ENCODE measurements at places on chromosomes 6 and 20. TPM values are rescaled to one million over a fixed set of nuclear protein-coding genes. Genes with fewer than 3 reads are reported as not detected.

DNA sequence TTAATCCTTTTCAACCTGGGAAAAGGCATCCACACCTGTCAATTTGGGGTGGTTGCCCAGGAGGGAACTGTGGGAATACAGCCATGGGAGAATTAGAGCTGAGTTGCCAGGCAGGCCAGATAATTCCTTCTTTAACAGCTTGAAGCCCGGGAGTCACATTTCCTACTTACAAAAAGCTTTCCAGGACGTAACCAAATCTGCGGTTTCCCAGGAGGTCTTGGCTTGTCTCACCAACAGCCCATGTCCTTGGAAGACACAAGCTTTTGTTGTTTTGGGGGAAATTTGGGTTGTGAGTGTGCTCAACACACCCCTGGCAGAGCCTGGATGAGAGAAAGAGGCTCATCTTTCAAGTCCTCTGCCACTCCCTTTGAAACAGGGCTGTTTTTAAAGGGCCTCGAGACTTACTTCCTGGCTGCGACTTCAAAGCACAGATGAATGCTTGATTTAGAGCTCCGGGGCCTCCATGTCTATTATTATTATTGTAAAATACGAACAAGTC is 465.9 kb upstream of the BTBD3 start:
- DNase-seq: peak; percentile 22

- DNase-seq: no peak
Measured at GRCh38 chr6:12175626-12176025, 114.5 kb upstream of the EDN1 start.

GPLD1 gene
- 2.4 TPM for polyA plus RNA-seq

DNA sequence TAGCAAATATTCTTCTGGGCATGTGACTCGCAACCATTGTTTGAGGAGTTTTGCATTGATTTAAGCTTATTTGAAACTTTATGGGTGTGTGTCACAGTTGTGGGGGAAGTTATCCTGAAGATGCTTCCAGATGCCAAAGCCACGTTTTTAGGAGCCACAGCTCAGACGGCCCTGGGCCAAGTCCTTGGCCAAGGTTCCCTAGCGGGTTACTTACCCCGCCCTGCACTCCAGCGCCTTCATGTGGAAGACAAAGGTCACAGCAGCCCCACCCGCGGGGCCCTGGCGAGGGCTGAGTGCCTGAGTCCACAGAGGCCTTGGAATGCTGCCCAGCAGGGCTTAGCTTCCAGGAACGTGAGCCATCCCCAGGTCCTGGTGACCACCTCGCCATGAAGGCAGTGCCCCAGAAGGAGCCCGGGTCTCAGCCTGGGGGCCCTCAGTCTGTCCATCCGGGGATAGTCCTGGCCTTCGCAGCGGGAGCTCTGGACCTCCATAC is 308.3 kb downstream of the CDH4 start:
- DNase-seq: no peak

- no peak for DNase-seq
Measured at GRCh38 chr20:57666834-57667157, 43.0 kb downstream of the PMEPA1 start.

OVOL2 gene
- not detected for polyA plus RNA-seq

- no peak for DNase-seq
Measured at GRCh38 chr6:41693281-41694240, 41.8 kb downstream of the TFEB start.

DNA sequence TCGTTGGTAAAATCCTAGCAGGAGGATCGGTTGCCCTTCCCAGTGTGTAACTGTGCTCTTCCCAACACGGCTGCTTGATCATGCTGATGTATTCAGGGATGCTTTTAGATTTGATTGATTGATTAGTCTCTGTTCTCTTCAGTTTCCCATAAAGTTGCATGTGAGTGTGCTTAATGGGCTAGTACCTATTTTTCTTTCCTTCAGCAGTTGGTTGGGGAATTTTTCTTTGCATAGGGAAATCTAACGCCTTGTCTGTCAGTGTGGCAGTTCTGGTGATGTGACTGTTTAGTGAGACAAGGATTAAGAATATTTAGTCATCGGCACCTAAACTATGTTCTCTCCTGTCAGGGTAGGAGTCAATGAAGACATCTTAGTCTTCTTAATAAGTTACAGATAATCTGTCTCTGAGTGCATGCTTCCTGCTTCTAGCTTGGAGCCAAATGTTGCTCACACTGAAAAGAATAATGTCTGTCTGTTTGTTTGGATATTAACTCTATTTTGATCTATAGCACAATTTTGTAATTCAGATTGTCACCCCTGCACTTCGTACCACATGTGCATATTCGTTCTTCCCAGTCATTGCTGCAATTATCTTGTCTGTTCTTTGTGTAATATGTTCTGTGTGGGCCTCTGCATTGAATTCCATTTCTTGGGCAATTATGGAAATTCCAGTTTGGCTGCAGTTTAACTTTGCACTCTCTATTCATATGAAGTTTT is 169.9 kb downstream of the EDN1 start:
- no peak for DNase-seq

NHSL1 gene
- polyA plus RNA-seq: 19.2 TPM

GRCh38 chr6:142218446-142218845 is 71.4 kb downstream of the VTA1 start:
- no peak for DNase-seq

DNA sequence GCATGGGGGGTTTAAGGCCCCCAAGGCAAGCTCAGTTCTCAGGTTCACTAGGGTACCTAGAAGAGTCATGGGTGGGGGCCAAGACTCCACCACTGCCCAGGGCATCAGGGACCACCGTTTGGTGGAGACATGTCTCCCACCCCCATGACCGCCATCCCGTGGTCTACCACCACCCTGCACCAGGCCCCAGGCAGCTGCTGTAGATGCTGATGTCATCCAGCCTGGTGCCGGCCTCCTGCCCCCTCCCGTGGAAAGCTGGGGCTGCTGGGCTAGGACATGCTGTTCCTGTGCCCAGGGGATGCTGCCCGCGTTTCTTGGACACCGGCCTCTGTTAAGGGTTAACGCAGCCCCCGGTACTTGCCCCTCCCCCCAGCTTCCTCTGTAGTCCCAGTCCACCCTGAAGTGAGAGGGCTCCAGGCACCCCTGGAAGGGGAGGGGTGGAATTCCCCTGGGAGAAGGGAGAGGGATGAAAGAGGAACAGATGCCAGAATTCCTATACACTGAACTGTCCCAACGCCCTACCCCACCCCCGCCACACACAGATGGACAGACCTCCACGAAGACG is 587 bp downstream of the IP6K3 start:
- DNase-seq: peak; percentile 17

GRCh38 chr6:53894091-53894490 is 99.3 kb downstream of the LRRC1 start:
- DNase-seq: peak; percentile 46

DNA sequence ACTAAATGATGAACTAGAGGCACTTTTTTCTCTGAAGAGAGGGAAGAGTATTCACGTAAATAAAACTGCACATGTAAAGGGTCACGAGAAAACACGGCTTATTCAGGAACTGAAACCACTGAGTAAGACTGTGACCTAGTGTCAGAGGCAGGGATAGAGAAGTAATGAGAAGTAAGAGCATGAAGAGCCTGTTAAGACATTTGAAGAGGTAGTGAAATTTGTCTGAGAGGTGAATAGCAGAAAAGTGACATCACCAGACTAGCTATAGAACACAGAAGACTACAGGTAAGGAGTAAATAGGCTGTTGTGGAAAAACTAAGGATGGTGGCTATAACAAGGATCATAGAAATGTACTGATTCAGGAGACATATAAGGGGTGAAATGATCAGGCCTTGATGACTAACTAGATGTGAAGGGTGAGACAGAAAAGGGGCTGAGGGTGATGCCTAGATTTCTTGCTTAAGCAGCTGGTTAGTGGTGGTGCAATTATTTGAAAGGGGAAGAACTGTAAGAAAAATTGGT is 76.8 kb downstream of the REV3L start:
- DNase-seq: no peak

DNA sequence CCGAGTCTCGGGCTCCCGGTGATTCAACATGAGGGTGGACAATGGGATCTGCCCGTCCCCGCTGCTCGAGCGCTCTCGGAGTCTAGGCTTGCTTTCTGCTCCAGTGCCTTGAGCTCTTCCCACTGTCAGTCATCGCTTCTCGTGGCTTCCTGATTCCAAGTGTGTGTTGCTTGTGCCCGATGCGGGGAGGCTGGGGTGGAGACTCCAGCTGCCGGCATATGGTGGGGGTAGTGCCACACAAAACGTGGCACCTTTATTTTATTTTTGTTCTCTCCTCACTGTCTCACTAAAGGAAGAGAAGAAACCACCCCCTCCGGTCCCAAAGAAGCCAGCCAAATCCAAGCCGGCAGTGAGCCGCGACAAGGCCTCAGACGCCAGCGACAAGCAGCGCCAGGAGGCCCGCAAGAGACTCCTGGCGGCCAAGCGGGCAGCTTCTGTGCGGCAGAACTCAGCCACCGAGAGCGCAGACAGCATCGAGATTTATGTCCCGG is 14.8 kb upstream of the MYL9 start:
- DNase-seq: no peak
